Right renal pelvis (tissue), 4 donors: ENCODE measurements at places on chromosomes 11 and 22. TPM values are rescaled to one million over a fixed set of nuclear protein-coding genes. Genes with fewer than 3 reads are reported as not detected.

GRCh38 chr11:130162733-130163132 lies 3.2 kb downstream of the ST14 start:
- DNase-seq: no peak

GRCh38 chr22:17119481-17120202 lies 1.5 kb downstream of the TMEM121B start:
- DNase-seq: no peak

Gene CARD18
- not detected for polyA plus RNA-seq

Gene UBQLNL
- 0.46 TPM for polyA plus RNA-seq

Gene TIGD3
- 0.73 TPM for polyA plus RNA-seq
